NCI-H226 (cell line): ENCODE measurements at places on chromosomes 3 and 15.

DNA sequence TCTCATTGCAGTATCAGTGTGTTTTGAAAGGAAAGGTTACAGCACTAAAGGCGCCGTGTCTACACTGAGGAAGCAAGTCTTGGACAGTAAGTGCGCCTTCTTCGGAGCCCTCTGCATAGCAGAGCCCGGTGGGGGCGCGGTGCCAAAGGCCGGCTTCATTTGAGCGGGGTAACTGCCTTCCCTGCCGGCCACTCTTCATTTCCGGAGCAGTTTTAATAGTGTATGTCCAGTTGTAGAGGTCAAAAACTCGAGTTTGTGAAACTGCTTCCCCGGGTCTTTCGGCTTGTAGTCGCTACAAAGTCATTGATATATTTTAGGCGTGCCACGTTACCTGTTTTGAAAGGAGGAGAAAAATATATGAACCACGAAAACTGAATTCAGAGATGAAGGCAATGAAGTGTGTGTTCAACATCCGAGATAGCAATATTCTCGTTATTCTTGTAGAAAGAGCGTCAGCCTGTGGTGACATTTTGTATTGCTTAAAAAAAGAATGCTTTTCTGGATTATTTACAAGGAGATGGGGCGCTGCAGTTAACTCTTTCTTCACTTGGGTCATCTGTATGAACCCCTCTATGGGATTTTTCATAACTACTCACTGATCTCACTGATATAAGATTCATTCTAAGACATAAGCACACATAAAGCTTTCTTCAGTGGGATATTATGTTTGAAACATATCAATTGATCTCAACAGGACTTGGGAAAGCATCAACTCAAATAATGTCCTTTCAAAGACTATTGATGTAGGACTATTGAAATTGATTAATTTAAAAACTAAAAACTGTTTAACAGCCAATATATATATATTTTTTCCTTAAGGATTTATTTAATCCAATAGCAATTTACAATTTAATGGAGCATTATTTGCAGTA, 3.0 kb downstream of the ALCAM start:
- DNase-seq: peak; percentile 61

DNA sequence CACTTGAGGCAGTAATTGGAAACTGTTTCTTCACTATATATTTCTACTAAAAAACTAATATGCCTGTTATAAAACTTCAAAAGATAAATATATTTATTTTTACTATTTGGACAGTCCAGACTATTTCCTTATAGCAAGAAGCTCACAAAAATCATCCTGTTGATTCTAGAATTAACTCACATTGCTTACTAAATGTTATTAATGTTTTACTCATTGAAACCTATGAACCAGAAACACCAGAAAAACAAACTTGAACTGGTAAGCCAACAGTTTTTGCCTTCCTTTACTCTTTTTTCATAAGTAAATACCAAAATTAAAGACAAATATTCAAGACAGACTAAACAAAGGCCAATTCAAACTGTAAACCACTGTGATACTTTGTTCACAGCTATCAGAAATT, 26.4 kb downstream of the TOMM70 start:
- DNase-seq: no peak

- DNase-seq: no peak
Observed at GRCh38 chr15:100484443-100484842, 44.3 kb downstream of the CERS3 start.

- DNase-seq: peak; percentile 43
Observed at GRCh38 chr15:80242132-80242769, 9.8 kb downstream of the CTXND1 start.
